ENCODE measurements at places on chromosomes 11 and 22.

- no peak for DNase-seq
These were observed 40.4 kb upstream of the ADORA2A start for GRCh38 chr22:24386937-24387471.

DNA sequence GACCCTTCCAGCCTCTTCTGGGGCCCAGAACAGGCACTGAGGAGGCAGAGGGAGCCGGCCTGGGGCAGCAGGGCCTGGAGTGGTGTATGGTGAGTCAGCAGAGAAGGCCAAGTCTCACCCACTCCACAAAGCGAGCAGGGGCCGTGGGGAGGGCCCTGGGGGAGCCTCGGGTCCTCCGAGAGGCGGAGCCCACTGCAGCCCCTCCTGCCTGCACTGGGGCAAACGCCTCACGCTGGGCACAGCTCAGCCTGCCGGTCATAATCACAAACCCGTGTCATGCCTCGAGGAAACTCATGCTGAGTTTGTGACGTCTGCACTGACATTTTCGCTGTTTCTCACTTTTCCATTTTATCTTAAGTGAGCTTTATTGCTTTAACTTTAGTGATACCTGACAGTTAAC, 38.4 kb downstream of the TOLLIP start:
- DNase-seq, result no peak

- DNase-seq, result no peak
These were observed 247.8 kb upstream of the ZC3H12C start for GRCh38 chr11:109845437-109845836.

- DNase-seq, result no peak
These were observed 17.8 kb downstream of the ZFP91 start for GRCh38 chr11:58596621-58597020.

GRCh38 chr11:9330387-9331384, 16.3 kb upstream of the TMEM41B start:
- DNase-seq, result no peak

DNA sequence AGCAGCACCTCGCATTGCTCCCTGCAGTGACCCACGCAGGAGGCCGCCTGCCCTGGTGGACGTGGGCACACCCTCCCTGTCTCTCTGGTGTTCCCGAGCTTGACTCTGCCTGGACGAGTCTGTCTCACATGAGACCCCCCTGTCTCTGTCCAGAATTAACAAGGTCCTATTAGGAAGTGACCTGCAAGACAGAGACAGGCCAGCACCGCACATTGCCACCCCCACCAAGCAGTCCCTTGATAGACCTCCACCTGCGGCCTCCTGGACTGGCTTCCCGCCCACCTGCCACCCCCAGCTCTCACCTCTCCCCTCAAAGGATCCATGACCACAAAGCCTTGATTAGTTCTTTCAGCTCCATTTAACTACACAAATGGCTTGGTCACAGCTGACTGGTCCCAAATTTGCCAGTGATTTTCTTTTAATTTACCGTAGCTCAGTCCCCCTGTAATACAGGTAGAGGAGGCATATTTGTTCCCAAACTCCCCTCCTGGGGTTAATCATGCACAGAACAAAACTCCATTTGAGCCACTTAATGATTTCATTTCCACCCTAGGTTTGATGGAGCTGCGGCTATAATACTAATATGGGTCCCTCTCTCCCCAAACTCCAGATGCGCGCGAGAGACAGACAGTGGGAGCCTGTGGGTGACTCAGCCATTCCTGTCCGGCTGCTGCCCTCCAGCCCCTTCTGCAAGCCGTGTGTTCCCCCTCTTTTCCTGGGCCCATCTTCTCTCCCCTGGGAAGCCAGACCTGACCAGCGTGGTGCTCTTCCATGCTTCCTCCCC, 11.2 kb downstream of the SPATA19 start:
- DNase-seq, result no peak

GRCh38 chr11:57762235-57762861, 746 bp downstream of the CTNND1 start:
- DNase-seq, result no peak

DNA sequence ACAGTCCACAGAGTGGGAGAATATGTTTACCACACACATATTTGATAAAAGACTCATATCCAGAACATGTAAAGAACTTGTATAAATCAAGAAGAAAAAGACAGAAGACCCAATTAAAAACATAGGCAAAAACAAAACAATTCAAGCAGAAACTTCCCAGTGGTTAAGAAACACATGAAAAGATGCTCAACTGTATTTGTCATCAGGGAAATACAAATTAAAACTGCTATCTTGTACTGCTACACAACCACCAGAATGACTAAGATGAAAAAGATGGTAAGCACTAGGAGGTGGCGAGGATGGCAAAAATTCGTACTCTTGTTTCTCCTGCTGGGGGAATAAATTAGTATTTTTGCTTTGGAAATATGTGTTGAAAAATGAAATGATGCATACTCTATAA, 192.3 kb upstream of the C11orf87 start:
- no peak for DNase-seq
